Activated CD8-positive, alpha-beta memory T cell treated with anti-CD3 and anti-CD28 coated beads, Interleukin-2, amount 50 U/mL, for 48 hours (primary cell): ENCODE measurements at places on chromosomes 5 and 9.

GRCh38 chr9:26955222-26955903 lies 849 bp upstream of the IFT74 start:
- DNase-seq, result no peak

DNA sequence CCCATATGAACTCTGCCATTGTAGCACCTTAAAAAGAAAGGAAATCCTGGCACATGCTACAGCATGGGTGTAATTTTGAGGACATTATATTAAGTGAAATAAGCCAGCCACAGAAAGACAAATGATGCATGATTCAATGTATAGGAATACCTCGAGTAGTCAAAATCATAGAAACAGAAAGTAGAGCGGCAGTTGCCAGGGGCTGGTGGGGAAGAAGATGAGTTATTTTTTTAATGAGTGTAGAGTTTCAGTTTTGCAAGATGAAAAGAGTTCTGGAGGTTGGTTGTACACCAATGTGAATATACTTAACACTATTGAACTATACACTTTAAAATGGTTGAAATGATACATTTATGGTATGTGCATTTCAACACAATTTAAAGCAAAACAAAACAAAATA lies 133.0 kb downstream of the ZDHHC21 start:
- DNase-seq, result no peak

DNA sequence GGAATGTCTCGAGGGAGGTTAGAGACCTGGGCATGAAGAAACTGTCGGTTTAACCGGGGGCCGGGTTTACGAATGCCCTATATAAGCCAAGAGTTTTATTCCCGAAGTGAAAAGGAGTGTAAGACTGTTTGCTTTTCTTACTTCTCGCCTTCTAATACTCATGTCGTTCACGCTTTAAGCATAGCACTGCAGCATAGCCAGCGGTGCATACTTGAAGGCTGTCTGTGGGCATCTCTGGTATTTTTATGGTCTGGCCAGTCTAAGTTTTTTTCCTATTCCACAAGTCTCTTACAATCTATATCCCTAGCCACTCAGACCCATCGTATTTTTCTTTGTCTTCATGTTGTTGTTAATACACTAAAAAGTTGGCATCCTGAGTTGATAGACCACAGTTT lies 1.2 kb downstream of the UHRF2 start:
- no peak for DNase-seq

DNA sequence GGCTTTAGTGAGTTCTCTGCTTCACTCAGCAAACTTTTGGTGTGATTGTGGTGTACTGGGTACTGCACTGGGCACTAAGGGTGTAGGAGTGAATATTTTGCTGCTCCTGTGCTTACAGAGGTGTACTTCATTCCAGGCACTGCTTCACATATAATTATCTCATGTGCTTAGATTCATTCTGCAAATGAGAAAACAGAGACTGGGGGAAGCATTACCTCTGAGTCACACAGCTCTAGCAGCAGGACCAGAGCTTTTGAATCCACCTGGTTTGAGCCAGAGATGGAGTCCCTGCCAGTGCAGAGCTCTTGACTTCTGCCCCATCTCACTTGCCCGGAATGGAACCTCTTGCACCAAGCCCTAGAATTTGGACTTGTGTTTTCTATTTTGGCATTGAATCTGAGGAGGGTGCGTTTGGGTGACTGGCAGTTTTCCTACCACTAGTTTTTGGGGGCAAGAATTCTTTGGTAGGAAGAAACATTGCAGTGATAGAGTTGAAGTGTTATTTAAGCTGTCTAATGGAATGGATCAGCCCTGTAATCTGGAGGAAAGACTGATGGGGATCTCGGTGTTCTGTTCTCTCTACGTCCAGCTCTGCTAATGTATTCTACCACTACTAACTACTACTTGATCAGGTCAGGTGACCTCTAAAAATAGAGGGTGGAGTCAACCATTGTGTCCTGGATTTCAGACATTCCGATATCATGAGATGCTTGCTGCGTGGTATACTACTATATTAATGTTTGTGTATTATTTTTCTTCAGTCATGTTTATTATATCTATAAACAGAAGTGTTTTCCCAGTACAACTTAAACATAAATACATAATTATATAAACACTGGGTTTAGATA lies 2.5 kb downstream of the ARHGAP26 start:
- DNase-seq, result no peak

- no peak for DNase-seq
These were observed 395.4 kb downstream of the CSNK1G3 start for GRCh38 chr5:123907349-123907748.

GRCh38 chr5:169762338-169763095 lies 125.4 kb downstream of the DOCK2 start:
- DNase-seq, result no peak

DNA sequence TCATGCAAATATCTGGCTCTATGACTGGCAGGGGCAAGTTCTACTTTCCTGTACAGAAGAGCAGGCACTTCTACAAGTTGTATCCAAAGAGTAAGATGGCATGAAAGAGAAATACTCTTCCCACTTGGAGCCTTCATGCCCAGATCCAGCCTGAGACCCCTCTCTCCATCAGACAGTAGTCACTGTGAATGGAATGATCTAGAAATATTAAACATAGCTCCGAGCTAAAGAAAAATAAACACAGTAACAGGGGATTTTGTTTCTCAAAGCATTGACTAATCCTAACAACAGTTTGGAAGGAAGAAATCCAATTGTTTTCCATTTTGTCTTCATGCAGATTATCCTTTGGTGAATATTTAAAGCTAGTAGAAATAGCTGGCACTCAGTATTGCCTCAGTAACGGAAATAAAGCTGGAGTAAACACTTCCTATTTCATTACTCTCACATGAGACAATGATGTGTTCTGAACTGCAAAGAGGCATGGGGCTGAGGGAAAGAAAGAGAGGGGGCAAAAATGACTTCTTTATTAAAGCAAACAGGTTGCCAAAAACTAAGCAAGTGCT lies 100.0 kb downstream of the SEMA5A start:
- no peak for DNase-seq

DNA sequence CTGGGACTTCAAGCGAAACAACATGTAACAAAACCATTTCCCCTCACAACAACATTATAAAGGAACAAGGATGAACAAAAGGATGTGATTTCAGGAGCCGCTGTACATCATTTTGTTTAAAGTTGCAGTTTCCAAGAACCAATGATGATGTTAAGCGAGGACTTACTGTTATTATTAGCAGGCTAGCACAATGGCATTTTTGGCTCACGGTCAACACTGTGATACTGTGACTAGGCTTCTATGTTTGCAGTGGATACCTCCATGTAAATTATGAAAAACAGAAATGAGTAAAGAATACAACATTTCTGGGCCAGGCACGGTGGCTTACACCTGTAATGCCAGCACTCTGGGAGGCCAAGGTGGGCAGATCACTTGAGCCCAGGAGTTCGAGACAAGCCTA lies 113.0 kb downstream of the AUH start:
- DNase-seq, result no peak
